Thyroid gland (tissue), 4 donors: ENCODE measurements at places on chromosomes 4 and X.

- DNase-seq = peak; percentile 59
Observed at GRCh38 chr4:120922381-120923206, at the start of gene PRDM5. TSS of gene PRDM5 (minus strand) at chr4:120922726. CDS start at chr4:120922608, 118 bp downstream.

GRCh38 chr4:147201016-147201415 is 255.4 kb upstream of the TTC29 start:
- no peak for DNase-seq

DNA sequence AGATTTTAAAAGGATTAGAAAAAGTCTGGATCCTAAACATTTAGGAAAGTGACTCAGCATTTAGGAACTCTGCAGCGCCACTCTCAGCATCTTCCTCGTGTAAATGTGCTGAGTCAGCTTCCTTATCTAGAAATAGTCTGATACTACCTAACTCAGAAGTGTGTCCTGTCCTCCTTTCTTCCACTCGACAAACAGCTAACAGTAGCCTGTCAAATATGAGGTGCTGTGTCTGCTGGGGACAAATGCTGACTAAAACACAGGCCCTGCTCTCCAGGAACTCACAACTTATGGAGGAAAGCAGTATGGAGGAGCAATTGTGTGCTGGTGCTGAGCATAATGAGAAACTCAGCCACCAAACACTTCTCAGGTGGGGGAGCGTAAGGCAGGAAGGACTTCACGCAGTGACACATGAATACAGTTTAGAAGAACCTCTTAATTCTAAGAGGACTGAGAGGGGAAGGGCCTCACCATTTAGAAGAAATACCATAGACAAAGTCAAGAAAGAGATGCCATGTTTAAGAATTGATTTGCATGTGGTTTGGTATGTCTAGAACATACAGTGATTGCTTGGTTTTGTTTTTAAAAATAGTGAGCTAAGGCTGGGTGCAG is 125.3 kb downstream of the SOWAHB start:
- DNase-seq = no peak

DNA sequence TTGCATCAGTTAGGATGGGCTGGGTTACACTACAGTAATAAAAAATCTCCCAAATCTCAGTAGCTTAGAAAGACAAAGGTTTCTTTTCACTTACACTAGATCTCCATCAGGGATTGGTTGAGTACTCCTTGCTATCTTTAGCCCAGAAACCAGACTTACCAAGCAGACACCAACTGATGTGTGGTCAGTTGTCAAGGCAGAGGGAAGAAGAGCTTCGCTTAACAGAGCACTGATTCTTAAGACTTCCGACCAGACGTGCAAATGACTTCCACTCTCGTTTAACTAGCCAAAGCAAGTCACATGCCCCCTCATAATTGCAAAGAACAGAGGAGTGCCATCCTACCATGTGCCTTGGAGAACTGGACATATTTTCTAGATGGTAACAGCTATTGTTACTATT is 5.7 kb upstream of the ZNF518B start:
- no peak for DNase-seq

GRCh38 chr4:125091-125771 is 930 bp downstream of the ZNF718 start:
- peak; percentile 71 for DNase-seq

GRCh38 chrX:15416133-15416993 is 32.1 kb upstream of the VEGFD start:
- DNase-seq = no peak

DNA sequence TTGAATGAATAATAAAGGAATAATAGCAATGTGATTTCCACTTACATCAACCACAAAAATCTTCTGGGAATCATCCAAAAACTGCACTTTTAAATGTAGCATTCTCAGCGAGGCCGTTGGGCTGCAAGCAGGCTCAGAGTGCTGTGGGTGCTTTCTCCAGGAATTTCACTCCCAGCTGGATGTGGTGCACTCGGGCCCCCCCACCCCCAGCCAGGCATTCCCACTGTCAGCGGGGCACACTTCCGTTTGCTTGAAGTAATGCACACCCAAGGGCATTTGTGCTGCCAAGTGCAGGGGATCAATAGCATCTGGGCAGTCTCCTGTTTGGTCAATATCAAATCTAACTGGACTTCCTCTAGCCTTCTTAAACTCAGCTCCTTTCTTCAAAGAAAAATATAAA is at the start of gene FRMD7:
FRMD7 (minus strand) TSS at position 278 of the 400 bp plus-strand sequence; CDS start at position 102, 176 bp downstream.
- no peak for DNase-seq

DNA sequence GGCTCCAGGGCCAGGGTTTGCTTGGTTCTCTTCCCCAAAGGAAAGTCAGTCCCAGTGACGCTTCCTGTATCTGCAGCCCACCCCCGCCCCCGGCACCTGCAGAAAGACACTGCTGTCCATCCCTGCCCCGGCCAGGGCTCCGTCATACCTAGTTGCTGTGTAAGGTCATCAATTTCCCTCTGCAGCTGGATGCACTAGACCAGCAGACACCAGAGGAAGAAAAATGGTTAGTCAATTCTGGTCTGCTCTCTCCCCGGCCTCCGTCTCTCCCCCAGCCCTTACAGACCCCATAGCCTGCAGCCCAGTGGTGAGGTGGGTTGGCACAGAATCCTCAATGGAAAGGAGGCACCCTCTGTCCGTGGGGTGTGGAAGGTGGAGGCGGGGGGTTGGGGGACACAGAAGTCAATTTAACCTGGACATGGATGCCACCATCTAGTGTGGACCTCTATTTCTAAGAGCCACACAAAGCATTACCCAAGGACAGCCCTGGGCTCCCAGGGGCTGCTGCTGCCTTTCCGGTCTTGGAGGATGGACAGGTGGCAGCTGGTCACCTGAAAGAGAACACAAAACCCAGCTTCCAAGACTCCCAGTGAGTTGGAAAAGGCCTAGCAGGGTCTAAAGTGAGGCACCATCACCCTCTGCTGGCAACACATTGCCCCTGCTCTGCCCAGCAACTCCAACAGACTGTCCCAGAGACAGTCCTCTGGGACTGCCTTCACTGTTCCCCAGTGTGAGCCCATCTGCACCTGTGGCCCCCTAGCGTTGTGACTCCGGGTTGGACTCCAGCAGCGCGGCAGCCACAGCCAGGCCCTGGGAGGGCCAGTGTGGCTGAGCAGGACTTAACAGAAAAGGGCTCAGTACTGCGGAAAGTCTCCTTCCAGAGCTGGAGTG is 40.2 kb upstream of the NHSL2 start:
- no peak for DNase-seq

DNA sequence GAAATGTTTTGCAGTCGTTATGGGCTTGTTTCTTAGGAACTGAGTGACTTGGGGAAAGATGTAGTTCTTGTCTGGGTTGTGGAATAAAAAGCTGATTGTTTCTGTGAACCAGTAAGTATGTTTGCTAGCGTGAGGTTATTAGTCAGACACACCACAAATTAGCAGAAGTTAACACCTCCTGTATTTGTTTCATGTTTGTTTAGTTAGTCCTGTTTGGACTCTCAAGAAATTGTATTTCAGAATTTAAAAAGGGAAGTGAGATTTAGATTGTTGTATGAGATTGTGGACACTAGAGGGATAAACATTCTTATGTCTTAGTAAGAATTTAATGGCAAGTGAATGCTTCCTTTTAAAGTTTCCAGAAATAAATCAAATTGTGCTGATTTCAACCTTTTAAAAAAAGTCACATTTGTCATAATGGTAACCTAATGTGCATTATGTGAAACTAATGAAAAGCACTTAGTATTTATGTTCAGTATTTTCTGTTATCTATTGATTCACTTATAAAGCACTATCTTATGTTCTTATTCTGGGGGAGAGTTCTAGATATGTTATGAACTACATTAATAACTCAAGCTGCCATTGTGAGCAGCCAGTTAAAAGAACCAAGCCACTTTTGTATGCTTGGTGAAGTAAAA is 25.6 kb downstream of the ATP10D start:
- no peak for DNase-seq

DNA sequence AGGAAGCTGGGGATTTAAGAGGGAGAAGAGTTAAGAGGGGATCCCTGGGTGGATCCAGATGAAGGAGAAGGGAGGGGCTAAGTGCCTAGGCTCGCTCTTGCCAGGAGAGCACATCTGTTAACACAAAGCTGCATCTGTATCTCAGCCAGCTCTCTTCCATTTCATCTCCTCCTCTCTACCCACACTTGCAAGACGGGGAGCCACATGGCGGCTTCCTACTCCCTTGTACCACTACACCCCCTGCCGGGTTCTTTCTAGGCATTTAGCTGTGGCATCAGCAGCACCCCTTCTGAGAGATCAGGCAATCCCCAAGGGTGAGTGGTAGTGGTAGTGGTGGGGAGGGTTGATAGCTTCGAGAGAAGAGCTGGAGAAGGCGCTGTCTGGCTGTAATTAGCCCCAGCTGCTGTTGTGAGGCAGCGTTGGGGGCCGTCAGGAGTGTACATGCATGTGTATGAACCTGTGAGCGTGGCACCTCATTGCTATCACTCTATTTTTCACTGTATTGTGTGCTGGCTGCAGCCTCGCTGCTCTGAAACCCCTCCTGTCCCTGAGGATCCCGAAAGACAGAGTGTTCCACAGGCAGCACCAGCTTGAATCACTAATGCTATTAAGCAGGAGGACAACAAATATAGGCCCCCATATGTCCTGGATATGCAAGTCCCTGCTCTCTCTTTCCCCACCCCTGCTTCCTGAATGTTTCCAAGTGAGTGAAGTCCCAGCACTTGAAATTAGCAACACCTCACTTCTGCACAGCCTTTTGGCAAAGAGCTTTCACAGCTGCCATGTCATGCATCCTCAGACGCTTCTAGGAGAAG is 73.7 kb downstream of the RTL9 start:
- DNase-seq = no peak
